Activated CD8-positive, alpha-beta memory T cell treated with anti-CD3 and anti-CD28 coated beads for 1 hour (primary cell): ENCODE measurements at places on chromosomes 7 and 10.

GRCh38 chr10:104059364-104059763 is 26.3 kb downstream of the COL17A1 start:
- DNase-seq, result no peak

- peak; percentile 3 for DNase-seq
Measured at GRCh38 chr10:97463363-97464132, 17.6 kb downstream of the ZDHHC16 start.

DNA sequence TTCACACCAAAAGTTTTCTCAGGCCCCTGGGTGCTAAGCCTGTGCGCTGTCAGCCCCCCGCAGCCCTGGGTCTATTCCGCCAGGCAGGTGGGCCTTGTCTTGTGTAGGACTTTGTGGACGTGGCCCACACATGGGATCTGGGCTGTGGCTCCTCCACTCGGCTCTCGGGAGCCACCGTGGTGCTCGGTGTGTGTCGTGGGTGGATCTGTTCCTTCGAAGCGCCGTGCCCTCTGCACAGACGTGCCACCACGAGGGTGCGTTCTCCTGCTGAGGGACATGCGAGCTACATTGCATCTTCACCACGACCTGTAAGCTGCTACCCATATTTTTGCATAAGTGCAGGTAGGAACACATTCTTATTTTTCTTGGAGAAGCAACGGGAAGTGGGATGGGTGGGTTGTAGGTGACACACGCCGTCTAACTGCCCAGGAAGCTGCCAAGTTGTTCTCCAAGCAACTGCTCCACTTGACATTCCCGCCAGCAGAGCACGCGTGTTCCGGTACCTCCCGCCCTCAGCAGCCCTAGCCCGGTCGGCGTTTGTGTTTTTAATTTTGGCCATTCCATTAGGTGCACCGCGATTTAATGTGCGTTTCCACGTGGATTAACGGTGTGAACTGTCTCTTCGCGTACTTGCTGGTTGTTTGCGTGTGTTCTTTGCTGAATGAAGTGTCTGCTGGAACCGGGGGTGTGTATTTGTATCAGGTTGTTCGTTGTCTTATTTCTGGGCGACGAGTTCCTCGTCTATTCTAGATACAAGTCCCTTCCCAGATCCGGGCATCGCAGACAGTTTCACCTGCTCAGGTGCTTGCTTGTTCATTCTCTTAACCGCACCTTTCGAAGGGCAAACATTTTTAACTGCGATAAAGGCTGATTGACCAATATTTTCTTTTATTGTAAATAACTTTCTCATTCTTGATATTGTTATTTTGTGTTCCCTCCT is 47.4 kb upstream of the CFAP46 start:
- DNase-seq, result no peak

DNA sequence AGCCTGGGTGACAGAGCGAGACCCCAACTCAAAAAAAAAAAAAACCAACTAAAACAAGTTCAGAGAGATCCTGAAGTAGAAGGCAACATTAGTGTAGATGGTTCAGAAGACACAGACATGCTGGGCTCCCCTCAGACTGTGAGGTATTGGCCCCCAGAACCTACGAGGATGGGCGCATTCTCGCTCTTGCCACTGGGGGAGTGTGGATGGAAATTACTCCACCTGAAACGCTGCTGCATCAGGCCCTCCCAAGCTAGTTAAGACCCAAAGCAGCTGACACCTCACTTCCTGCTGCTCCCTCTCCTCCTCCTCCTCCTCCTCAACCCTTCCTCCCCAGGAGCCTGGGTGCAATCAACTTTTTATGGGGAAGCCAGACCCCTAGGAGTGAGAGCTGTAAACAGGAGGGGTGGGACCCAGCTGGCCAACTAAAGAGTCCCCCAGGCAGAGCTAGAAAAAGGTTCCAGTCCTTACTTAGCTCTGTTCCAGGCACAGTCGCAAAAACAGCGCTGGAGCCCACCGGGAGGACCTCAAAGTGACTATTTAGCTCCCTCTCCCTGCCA is 7.4 kb downstream of the SH3PXD2A start:
- DNase-seq, result no peak

DNA sequence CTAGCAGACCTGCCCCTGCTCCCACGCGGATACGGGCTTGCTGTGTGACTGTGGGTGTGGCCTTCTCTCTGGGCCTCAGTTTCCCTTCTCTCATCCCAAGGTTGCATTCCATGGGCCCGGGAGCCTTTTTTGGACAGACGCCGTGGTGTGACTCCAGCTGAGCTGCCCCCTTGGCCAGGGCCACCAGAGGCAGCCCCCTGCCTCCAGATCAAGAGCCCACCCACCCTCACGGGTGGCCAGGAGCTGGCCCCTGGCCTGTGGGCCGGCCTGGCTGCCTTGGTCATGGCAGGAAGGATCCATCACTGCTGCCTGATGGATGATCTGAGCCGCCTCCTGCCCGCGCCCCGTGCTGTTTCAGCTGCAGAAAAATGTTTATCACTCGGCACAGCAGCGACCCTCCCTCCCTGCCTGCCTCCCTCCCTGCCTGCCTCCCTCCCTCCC is 27.8 kb upstream of the ELFN1 start:
- no peak for DNase-seq

GRCh38 chr7:8212638-8213037 is 49.3 kb downstream of the ICA1 start:
- DNase-seq, result no peak

DNA sequence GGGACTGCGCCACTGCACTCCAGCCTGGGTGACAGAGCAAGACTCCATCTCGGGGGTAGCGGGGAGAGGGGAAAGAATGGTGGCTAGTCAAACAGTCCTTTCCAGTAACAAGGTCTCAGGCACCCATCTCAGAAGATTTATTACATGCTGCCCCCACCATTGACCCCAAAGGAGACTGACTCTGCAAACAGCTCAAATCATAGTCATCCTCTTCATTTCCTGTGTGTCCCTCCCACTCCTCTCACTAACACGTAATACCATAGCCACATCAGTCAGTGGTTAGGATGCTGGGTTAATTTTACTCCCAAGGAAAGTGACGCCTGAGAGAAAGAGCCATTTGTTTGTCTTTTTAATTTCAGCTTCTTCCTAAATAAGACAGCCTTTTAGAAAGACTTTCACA is 56.6 kb upstream of the BET1 start:
- no peak for DNase-seq

- DNase-seq, result no peak
Measured at GRCh38 chr7:149719050-149719899, 54.1 kb downstream of the ZNF467 start.

- DNase-seq, result no peak
Measured at GRCh38 chr7:41476460-41476803, 226.5 kb downstream of the INHBA start.

GRCh38 chr7:114432061-114432460 is 17.4 kb downstream of the FOXP2 start:
- DNase-seq, result no peak

DNA sequence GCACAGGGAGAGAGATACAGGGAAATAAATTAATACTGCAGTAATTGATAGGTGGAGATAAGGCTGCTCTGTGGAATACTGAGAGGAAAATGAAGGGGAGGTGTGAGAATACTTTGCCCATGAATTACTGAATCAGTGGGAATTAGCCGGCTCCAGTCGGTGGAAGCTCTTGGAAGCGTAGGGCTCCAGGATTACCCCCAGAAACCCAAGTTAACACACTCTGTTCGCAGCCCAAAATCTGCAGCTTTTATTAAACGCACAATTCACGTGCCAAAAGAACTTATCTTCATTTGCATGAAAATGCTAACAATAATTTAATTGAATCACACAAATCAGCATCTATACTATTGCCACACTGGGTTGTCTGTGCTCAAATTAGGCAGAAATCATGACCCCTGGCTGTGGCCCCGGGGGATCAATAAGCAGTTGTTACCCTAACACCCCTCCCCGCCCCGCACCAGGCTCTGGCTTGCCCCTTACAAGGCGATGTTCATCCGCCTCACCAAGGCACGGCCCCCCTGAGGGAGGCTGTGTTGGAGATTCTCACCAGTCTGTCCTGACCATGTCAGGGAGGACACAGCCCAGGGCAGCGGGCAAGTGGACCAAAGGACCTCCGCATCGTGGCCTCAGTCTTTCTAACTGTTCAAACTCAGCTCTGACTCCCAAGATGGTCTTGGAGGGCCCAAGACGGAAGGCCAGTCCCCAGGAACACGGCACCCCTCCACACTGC is 48.4 kb upstream of the MGMT start:
- DNase-seq, result no peak

DNA sequence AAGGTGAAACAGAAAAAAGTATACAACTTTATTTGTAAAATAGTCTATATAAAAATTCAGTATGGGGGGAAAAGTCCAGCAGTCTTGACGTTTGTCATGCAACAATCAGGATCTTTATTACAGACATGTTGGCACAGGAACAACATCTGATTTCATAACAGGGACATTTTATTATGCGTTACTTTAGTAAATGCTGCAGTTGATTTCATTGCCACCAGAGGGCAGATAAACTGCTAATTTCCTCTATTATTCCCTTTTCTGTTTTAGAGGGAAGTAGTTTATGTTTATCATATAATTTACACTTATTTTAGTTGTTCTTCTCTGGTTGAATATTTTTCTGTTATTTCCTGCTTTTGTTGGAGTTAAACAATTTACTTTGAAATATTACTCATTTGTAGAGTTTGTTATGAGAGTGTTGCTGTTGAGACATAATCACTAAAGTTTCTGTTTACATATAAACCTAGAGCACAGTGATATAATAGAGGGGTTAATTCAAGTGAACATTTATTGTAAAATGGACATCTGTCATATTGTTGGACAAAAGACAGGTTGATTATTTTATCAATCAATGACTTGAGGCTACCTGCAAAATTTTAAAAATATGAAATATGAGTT is 3.3 kb downstream of the PLXDC2 start:
- no peak for DNase-seq

GRCh38 chr10:47410271-47410670 is 26.2 kb upstream of the ZNF488 start:
- no peak for DNase-seq

- DNase-seq, result no peak
Measured at GRCh38 chr7:122054393-122054792, 89.7 kb downstream of the AASS start.

DNA sequence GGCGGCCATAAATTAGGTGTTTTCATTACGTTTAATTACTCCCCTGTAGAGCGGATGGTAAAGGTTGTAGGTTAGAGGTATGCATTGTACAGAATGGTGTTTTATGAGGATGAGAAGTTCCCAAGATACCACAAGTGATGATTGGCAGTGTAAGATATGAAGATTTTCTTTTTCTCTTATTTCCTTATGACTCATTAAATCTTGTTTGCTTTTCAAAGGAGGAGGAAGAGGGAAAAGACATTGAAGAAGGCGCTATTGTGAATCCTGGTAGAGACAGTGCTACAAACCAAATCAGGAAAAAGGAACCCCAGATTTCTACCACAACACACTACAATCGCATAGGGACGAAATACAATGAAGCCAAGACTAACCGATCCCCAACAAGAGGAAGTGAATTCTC is 133.9 kb downstream of the AASS start:
- no peak for DNase-seq

GRCh38 chr7:131302876-131303707 is 24.6 kb upstream of the MKLN1 start:
- peak; percentile 9 for DNase-seq

DNA sequence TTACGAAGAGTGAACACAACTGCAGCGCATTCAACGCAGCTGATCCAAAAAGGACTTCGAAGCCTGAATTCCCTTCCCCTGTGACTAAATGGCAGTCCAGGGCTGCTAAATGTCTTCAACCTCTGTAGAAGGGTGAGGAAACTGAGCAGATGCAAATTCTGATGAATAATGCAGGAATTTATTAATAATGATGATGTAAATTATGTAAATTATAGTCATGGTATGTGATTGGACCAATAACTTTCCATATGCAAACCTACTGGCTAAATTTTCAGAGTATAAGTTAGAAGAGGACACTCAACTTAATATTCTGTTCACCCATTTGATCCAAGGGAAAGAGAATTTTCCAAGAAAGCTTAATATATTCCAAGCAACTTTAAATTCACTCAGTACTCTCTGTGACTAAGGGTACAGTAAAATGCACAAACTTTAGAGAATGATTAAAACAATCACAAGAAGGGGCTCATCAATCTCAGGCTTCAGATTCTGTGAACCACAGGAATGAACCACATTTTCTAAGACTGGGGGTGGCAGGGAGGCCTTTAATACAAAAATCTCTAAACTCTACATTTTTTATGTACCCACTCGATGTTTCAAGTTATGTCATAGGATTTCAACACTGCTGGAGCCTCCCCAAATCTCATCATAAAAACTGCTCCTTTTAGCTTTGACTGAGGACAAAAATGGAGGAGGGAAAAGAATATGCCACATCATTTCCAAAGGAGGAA is 3.5 kb downstream of the FGFR2 start:
- DNase-seq, result no peak

- DNase-seq, result no peak
Measured at GRCh38 chr10:91566115-91566514, 66.8 kb downstream of the PPP1R3C start.

GRCh38 chr7:82566752-82567151 is 123.2 kb upstream of the CACNA2D1 start:
- no peak for DNase-seq

- DNase-seq, result no peak
Measured at GRCh38 chr10:49138361-49138891, 4.6 kb upstream of the FAM170B start.

GRCh38 chr7:21754963-21755362 is 190.7 kb downstream of the CDCA7L start:
- DNase-seq, result no peak

DNA sequence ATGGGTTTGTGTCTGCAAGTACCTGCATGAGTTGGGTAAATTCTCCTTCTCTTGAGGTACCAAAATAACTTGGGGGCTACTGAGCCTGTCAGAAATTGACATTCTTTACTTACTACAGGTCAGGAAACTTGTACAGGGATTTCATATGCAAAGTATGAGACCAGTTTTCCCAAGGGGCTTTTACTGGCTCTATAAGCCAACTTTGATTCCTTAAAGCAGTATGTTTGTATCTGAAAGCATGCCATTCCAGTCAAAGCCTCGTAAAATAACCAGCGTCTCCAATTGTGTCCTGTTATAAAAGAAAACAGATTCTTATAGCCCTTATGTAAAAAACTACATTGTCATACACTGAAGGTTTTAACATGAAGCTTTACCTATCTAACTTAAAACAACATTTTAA is 90.2 kb downstream of the ZNF467 start:
- DNase-seq, result no peak

GRCh38 chr10:13396369-13396768 is 48.3 kb upstream of the SEPHS1 start:
- DNase-seq, result no peak

DNA sequence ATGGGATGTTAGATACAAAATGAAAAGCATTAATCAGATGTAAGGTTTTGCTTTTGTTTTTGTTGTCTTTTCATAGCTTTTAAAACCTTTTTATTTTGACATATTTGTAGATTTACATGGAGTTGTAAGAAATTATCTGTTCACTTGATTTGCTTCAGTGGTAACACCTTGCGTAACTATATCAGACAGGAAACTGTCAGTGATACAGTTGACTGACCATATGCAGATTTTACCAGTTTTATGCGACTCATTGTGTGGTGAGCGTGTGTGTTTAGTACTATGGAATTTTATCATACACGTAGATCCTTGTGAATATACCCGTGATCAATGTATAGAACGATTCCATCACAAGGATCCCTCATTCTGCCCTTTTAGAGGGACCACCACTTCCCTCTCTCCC is 701.4 kb downstream of the SUGCT start:
- no peak for DNase-seq

- DNase-seq, result no peak
Measured at GRCh38 chr7:124959676-124960075, 30.1 kb upstream of the POT1 start.
